BE2C (cell line): ENCODE measurements at places on chromosomes 1 and 21.

DNA sequence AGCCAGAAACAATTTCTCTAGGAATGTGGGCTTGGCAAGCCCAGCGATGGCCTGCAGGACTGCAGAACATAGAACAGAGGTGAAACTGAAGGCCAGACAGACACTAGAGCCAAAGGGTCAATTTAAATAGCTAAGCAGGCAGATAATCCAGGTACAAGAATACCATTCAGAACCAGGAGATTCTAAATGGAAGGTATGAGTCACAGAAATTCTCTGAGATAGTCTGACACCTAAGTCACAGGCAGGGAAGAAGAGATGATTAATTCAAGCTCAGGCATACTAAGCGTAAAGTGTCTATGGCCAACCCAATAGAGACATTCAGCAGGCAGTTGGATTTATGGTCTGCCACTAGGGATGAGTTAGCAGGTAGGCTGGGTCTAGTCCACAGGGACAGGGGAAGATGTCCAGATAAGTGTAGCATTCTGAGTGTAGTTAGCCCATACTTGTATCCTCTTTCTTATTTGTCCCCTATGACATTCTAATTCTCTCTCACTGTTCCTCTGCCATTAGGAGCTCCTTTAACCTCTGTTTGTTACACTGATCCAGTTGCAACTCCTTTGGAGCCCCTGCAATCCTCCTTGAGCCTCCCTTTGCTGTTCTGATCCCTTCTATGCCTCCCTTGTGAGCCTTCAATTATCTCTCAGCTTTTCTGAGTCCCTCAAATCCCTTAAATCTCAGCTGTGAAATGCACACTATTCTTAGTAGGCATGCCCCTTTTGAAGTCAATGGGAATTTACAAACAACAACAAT lies 383.8 kb downstream of the LMO4 start:
- no peak for DNase-seq

DNA sequence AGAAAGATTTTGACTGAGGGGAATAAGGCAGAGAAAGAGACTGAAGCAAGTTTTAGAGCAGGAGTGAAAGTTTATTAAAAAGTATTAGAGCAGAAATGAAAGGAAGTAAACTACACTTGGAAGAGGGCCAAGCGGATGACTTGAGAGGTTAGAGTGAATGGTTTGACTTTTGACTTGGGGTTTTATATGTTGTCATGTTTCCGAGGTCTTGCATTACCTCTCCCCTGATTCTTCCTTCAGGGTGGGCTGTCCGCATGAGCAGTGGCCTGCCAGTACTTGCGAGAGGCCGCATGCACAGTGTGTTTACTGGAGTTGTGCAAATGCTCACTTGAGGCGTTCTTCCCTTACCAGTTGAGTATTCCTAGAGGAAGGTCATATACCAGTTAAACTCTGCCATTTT lies 13.0 kb upstream of the DENND2D start:
- no peak for DNase-seq

DNA sequence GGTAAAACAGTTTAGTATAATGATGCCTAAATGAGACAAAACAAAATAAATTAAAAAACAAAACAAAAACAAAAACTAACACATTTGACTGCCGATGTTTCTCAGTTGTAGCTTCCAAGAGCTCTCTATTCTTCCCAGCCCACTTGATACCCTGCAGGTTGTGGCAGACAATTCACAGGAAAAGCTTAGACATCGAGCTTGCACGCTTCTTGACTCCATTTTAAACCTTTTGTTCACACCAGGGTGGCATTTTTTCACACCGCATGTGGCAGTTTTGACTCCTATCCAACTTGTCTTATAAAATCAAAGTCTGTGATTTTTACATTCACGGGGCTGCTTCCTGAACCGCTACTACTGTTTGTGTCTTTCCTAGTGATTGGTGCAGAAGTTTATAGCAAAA lies 575.9 kb downstream of the USP25 start:
- DNase-seq: no peak

- DNase-seq: no peak
These were observed 12.2 kb downstream of the VASH2 start for GRCh38 chr1:212962509-212962908.

DNA sequence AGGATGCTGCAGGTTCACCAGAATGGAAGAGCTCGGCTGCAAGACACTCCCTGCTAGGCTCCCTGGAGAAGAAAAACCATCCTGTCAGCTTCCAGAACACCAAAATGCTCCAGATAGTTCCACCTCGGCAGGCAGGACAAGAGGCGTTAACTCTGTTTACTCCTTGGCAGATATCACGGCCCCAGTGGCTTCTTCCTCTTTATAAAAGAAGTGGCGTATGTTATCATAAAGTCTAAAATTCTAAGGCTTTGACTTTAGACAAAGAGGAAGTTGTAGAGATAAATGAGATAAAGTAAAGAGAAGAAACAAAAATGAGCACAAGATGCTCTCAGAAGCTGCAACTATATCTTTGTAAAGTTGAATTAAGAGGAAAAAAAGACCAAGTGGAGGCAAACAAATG lies 24.3 kb upstream of the MTF1 start:
- no peak for DNase-seq

GRCh38 chr1:2966449-2967328 lies 54.6 kb upstream of the ACTRT2 start:
- DNase-seq: no peak

GRCh38 chr1:198907423-198907746 lies 268.5 kb downstream of the PTPRC start:
- DNase-seq: no peak

GRCh38 chr1:14098294-14098913 lies 398.4 kb downstream of the PRDM2 start:
- DNase-seq: no peak

DNA sequence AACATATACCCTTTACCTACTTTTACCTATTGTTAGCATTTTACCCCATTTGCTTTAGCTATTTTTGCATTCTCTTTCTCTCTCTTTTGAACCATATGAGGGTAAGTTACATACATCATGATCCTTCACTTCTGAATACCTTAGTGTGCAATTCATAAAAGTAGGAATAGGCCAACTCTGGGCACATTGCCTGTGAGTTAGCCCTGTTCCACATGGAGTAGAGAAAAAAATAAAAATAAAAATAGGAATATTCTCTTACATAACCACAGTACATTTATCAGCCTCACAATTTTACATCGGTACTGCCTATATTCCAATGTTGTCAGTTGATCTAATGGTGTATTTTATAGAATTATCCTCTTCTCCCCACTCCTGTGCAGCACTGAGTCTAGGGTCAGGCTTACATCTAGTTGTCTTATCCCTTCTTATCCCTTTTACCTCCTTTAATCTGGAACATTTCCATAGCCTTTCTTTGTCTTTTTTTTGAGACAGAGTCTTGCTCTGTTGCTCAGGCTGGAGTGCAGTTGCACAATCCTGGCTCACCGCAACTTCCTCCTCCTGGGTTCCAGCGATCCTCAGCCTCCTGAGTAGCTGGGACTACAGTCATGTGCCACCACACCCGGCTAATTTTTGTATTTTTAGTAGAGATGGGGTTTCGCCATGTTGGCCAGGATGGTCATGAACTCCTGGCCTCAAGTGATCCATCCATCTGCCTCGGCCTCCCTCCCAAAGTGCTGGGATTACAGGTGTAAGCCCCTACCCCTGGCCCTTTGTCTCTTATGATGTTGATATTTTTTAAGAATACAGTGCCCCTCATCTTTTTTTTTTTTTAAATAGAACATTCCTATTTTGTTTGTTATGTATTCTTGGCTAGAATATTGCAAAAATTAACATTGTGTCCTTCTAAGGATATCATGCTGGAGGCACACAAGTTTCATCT lies 11.1 kb upstream of the SLC30A1 start:
- no peak for DNase-seq

- DNase-seq: no peak
These were observed 126.2 kb downstream of the PRRX1 start for GRCh38 chr1:170790175-170790574.

- DNase-seq: no peak
These were observed 23.4 kb upstream of the EVA1B start for GRCh38 chr1:36346741-36347370.

- DNase-seq: no peak
These were observed 72.1 kb downstream of the SKI start for GRCh38 chr1:2300004-2300771.
